Astrocyte (in vitro differentiated cells and primary cell): ENCODE measurements at places on chromosomes 4 and X. TPM values are rescaled to one million over a fixed set of nuclear protein-coding genes. Genes with fewer than 3 reads are reported as not detected.

- H3K4me1 ChIP-seq = peaks cover 4% of the 10 kb centered on the region
- DNase-seq = peak; percentile 51
- no peaks in the 10 kb centered on the region for H3K27me3 ChIP-seq
- H3K4me3 ChIP-seq = peak overlapping the region; percentile 72
These were observed 1.1 kb upstream of the PGRMC2 start for GRCh38 chr4:128288689-128289106.

- H3K4me3 ChIP-seq = no peak overlapping the region
- no peak overlapping the region for H3K27ac ChIP-seq
- H3K27me3 ChIP-seq = no peaks in the 10 kb centered on the region
- DNase-seq = no peak
These were observed 51.9 kb upstream of the USP9X start for GRCh38 chrX:41033299-41033698.

DNA sequence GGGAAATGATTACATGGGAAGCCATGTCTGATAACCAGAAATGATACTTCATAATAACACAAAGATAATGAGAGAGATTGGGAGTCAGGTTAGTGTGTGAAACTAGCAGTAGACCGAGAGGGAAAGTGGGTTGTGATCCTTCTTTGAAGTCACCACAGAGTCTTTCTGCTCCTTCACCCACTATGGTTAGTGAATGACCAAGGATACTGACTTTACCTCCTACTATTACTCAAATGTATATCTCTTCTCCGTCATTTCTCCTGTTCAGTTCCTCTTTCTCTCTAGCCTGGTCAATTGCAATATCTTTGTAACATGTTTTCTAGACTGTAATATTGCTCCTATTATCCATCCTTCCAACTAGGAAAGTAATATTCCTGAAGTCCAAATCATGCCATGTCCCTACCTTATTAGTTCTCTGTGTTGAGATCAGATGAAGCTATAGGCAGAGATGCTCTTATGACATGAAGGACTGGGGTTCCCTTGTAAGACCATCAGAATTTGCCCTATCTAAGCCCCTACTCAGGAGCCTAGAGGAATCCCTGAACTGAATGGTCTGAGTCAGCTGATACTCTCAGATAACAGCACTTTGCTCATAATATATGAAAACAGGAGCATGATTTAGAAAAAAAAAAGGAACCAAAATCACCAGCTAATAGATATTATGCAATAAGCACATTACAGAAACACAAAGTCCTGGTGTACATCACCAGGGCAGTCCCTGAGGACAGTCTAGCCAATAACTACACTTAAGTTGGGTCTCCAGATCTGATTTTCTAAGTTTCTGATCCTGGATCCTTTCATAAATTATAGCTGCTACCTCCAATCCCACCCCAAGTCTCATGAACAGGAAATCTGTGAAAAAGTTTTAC is 81.2 kb downstream of the SHROOM3 start:
- H3K4me1 ChIP-seq = no peaks in the 10 kb centered on the region
- H3K36me3 ChIP-seq = no peaks in the 10 kb centered on the region
- DNase-seq = no peak
- H3K4me3 ChIP-seq = no peak overlapping the region
- no peaks in the 10 kb centered on the region for H3K27me3 ChIP-seq

DNA sequence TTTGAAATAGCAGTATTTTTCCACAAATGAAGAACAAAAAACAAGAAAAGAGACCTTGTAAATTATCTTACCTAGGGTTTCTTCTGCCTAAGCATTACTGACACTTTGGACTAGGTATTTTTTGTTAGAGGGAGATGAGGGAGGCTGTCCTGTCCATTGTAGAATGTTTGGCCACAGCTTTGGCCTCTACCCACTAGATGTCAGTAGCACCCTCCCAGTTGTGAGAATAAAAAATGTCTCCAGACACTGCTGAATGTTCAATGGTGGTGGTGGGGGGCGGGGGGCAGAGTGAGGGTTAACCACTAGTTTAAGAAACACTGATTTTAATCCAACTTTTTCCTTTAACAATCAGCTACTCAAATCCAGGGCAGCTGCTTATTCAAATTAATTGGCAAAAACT is 25.8 kb downstream of the OTUD4 start:
- H3K27ac ChIP-seq = no peak overlapping the region
- H3K36me3 ChIP-seq = peaks cover 18% of the 10 kb centered on the region
- DNase-seq = peak; percentile 8
- H3K27me3 ChIP-seq = no peaks in the 10 kb centered on the region

- H3K27me3 ChIP-seq = no peaks in the 10 kb centered on the region
- no peak for DNase-seq
- no peaks in the 10 kb centered on the region for H3K36me3 ChIP-seq
- peaks cover 3% of the 10 kb centered on the region for H3K4me1 ChIP-seq
These were observed 26.5 kb downstream of the SLIT2 start for GRCh38 chr4:20278195-20278594.

DNA sequence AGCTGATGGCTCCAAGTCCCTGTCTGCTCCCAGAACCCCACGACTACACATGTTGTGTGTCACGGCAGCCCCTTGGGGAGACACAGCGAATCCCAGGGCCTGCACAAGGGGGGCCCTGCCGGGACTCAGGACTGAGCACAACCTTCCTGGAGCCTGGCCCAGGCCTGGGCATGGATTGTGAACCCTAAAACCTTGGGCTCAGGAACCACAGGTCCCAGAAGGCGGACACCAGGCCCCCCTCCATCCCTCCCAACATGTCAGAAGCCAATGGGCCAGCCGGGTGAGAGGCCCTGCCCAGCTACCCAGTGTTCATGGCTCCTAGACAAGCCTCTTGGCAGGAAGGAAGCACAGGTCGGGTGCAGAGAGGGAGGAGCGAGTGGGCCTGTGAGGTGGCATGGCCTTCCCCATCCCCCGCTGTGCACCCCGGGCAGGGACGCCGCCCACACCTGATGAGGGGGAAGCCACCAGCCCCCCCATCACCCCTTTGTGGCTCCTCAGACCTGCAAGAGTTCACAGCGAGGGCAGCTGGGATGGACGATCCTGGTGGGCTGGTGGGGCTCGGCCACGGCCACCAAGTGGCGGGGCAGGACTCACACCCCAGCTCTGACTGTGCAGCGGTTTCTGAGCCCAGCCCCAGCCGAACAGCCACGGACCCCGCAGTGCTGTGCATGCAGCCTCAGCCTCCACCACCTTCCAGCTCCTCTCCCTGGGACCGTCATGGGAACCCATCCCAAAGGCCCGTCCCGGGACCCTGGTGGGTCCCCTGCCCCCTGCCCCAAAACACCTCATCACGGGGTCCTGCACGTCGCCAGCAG is 3.7 kb downstream of the PDE6B start:
- no peak overlapping the region for H3K27ac ChIP-seq
- no peaks in the 10 kb centered on the region for H3K27me3 ChIP-seq
- no peak for DNase-seq
- no peak overlapping the region for H3K4me3 ChIP-seq

- H3K4me1 ChIP-seq = peaks cover 4% of the 10 kb centered on the region
- no peak overlapping the region for H3K4me3 ChIP-seq
- no peaks in the 10 kb centered on the region for H3K27me3 ChIP-seq
- peak overlapping the region; percentile 65 for H3K27ac ChIP-seq
- DNase-seq = peak; percentile 74
These were observed 5.2 kb upstream of the TCEANC start for GRCh38 chrX:13647709-13648212.

DNA sequence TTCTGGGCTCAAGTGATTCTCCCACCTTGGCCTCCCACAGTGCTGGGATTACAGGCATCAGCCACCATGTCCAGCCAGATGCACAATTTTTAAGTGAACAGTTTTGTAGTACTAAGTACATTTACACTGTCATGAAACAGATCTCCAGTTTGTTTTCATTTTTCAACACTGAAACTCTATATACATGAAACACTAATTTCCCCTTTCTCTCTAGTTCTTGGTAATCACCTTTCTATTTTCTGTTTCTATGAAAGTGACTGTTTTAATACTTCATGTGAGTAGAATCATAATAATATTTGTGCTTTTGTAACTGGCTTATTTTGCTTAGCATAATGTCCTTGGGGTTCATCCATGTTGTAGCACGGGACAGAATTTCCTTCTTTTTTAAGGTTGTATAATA is 237.4 kb downstream of the CAMK2D start:
- H3K27ac ChIP-seq = no peak overlapping the region
- DNase-seq = no peak
- no peak overlapping the region for H3K4me3 ChIP-seq
- peaks cover 13% of the 10 kb centered on the region for H3K36me3 ChIP-seq

DNA sequence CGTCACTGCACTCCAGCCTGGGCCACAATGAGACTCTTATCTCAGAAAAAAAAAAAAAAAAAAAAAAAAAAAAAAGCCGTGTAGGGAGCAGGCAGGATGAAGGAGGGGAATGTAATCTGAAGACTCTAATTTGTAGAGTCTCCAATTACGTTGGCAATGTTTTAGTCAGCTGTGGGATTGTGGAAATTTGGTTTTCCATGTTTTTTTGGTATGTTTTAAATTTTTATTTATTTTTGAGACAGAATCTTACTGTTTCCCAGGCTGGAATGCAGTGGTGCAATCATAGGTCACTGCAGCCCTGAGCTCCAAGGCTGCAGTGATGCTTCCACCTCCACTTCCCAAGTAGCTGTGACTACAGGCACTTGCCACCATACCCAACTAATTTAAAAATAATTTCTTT is 56.5 kb downstream of the NSD2 start:
- peak; percentile 45 for DNase-seq
- no peaks in the 10 kb centered on the region for H3K27me3 ChIP-seq
- H3K4me3 ChIP-seq = no peak overlapping the region

IL21 gene
- total RNA-seq = not detected in 2 replicates

HGFAC gene
- 0.38 and 0.52 TPM in 2 replicates for total RNA-seq

F9 gene
- not detected in 2 replicates for total RNA-seq

SSX3 gene
- total RNA-seq = not detected in 2 replicates
